Mucosa of gallbladder (tissue), 1 donor: ENCODE measurements at places on chromosomes 12 and 14. TPM values are rescaled to one million over a fixed set of nuclear protein-coding genes. Genes with fewer than 3 reads are reported as not detected.

Gene STYK1
- total RNA-seq: 12.3 TPM

Gene PPFIA2
- total RNA-seq: 2.6 TPM

Gene RD3L
- total RNA-seq: not detected

Gene NOVA1
- total RNA-seq: 18.7 TPM

Gene HOXC4
- total RNA-seq: 0.89 TPM

Gene ZNF705A
- not detected for total RNA-seq

Gene MRPS35
- total RNA-seq: 39.9 TPM

Gene PRR4
- total RNA-seq: 2.6 TPM

Gene SPRYD3
- 68.4 TPM for total RNA-seq

Gene ZNF268
- 21.5 TPM for total RNA-seq

Gene AQP6
- total RNA-seq: 0.32 TPM

GRCh38 chr12:20211981-20212421 is 156.3 kb upstream of the PDE3A start:
- no peak for DNase-seq

GRCh38 chr12:24751181-24751580 is 197.7 kb downstream of the BCAT1 start:
- no peak for DNase-seq

DNA sequence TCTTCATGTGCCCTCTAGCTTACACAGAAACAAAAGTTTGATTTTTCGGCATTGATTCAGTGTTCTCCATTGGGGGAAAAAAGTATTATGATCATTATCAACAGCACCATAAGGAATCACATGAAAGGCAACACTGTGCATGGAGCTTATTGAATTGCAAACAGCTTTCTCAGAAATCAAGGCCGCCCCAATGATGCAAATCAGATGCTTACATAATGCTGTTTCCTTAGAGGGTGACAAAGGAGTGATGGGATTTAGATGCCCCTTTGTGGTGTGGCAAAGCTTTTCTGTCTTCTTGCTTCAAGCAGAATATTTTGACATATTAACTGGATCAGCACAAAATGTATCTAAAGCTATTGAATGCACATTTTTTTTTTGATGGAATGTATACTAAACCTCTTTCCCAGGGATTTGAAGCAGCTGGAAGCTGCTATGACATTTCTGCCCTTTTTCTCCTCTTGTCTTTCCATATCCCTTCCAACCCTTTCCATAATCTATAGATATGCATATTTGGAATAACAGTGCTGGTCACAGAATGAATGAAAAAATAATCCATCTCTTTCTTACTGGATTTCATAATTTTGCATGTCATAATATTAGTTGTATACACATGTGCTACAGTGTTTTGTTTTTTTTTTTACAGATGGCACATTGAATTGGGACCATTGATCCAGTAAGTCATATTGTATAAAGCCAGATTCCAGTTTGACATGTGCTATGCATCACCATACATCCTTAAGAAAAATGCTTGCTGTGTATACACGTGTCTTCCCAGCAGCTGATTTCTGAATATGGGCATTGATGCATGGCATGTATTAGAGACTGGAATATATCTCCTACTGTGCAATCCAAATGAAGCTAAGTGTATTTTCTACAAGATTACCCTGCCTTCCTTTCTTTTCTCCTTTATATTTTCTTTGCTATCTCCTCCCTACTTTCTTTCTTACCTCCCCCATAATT is 259.7 kb upstream of the DCN start:
- no peak for DNase-seq

- DNase-seq: no peak
Measured at GRCh38 chr12:90398285-90398836, 556.6 kb downstream of the CCER1 start.

DNA sequence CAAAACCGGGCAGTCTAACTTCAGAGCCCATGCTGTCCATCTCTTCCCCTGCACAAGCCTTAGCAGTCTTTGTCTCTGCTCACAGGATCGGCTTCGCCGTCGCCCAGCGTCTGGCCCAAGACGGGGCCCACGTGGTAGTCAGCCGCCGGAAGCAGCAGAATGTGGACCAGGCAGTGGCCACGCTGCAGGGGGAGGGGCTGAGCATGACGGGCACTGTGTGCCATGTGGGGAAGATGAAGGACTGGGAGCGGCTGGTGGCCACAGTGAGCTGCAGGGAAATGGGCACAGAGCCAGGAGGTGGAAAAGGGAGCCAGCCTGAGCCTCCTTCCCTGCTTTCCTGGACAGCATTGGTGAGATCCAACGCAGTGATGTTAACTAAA is 14.2 kb upstream of the CARMIL3 start:
- DNase-seq: no peak

- DNase-seq: no peak
Measured at GRCh38 chr14:89268514-89268913, 148.5 kb downstream of the FOXN3 start.

GRCh38 chr14:101440496-101440895 is 120.8 kb upstream of the DIO3 start:
- DNase-seq: no peak

- no peak for DNase-seq
Measured at GRCh38 chr14:70186900-70187451, 1.8 kb downstream of the SLC8A3 start.

DNA sequence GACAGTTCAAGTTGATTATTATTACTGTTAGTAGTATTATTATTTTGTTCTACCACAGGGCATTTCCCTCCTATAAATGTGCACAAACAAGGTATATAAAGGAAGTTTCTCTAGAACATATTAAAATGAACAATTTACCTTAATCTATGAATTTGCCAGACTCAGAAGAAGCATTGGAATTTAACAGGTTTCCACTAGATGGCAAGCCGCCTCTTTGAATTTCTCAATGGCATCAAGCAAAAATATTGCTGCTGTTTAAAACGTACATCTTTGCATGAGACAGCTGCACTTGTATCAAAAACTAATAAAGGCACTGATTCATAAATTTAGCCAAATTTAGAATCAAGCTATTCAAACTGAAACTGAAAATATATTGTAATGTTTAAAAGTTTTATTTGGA is 34.6 kb upstream of the MIS18BP1 start:
- DNase-seq: no peak

- no peak for DNase-seq
Measured at GRCh38 chr12:89179245-89179644, 173.1 kb downstream of the DUSP6 start.

DNA sequence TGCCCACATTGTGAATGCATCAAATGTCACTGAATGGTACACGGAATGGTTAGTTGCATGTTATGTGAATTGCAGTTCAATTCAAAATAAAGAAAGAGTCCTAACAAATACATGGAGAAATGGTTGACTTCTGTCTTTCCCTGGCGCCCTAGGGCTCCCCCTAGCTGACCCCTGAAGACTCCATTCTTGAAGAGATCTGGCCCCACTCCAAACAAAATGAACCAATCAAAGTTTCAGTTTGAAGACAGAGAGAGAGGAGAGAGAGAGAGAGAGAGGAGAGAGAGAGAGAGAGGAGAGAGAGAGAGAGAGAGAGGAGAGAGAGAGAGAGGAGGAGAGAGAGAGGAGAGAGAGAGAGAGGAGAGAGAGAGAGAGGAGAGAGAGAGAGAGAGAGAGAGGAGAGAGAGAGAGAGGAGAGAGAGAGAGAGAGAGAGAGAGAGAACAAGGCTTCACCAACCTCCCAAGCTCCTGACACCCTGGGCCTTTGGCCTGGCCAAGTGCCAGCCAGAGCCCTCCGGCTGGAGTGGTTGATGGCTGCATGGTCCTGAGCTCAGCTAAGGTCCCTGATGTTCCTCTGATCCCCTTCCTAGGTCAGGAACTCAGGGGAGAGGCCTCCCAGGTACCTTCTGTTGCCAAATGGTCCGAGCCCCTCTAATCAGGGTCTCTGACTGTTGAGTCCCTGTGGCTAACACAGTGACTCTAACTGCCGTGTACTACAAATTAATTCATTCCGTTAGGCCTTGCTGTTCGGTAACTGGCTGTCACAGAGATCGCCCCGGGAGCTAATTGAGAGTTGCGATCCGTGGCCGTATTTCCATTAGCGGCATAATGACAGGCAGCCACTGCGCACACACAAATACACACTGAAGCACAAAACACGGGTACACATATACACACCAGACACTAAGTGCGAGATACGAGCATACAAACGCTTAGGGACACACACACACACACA is 188.8 kb downstream of the ESRRB start:
- no peak for DNase-seq

- no peak for DNase-seq
Measured at GRCh38 chr12:16506394-16506793, 99.6 kb downstream of the LMO3 start.
